ENCODE measurements at places on chromosomes 4 and X.

GRCh38 chr4:6107886-6108285 lies 89.7 kb upstream of the C4orf50 start:
- DNase-seq, result no peak

DNA sequence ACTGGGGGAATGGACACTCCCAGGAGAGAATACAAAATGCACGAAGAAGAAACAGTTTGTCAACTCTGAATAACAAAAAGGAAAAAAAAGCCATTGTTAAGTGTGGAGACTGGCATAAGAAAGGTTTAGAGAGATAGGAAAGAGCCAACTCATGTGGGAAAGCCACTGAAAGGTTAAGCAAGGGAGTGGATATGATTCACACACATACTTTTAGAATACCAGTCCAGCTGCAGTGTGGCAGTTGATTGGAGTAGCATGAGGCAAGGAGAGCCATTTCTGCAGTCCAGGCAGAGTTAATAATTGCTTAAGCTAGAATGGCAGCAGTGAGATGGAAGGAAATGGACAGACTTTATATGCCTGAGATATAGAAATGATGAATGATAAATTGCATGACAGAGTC lies 36.9 kb upstream of the ADAD1 start:
- peak; percentile 18 for DNase-seq

- no peak for DNase-seq
These were observed 516.0 kb downstream of the CCSER1 start for GRCh38 chr4:90643156-90643555.

- no peak for DNase-seq
These were observed 502.9 kb upstream of the GNPDA2 start for GRCh38 chr4:45229206-45229605.

- no peak for DNase-seq
These were observed 36.5 kb downstream of the TXLNG start for GRCh38 chrX:16822723-16823122.

DNA sequence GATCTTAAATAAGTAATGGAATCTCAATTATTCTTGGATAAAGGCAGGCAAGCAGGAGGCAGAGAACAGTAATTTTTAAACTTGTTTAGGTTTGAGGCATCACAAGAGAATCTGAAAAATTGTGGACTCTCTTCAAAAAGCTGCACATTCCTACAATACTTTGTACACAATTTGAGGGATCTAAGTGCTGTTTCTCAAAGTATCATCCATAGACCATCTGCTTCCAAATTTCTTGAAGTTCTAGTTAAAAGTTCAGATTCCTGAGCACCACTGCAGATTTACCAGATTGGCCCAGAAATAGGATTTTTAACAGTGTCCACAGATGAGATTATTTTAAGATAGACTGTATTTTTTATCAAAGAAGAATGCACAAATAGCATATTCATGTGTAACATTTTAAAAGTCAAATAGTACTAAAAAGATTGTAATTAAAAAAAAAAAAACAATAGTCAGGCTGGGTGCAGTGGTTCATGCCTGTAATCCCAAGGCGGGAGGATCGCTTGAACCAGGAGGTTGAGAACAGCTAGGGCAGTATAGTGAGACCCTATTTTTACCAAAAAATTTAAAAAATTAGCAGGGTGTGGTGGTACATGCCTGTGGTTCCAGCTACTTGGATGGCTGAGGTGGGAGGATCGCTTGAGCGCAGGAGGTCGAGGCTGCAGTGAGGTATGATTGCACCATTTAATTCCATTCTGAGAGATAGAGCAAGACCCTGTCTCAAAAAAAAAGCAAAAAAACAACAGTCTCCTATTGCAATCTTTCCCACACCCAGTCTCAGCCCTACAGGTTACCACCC lies 14.2 kb upstream of the FNIP2 start:
- DNase-seq, result peak; percentile 28

DNA sequence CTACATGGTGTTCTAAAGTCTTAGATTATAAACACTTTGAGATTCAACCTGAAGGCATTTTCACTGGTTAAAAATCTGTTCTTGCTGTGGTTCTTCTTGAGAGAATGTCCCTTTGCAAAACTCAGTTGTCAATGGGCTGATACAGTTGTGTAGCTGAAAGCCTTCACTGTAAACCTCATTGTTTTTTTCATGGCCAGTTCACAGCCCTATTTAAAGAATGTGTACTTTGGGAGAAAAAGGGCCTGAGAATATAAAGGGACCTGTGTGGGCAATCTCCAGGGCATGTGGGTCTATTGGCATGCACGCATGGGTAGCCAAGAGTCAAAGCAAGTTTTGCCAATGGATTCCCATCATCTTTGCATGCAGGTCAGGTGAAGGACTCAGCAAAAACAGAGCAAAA lies 7.8 kb upstream of the MAP7D3 start:
- DNase-seq, result no peak

- DNase-seq, result no peak
These were observed 22.4 kb downstream of the UGT2A3 start for GRCh38 chr4:68929076-68929737.

DNA sequence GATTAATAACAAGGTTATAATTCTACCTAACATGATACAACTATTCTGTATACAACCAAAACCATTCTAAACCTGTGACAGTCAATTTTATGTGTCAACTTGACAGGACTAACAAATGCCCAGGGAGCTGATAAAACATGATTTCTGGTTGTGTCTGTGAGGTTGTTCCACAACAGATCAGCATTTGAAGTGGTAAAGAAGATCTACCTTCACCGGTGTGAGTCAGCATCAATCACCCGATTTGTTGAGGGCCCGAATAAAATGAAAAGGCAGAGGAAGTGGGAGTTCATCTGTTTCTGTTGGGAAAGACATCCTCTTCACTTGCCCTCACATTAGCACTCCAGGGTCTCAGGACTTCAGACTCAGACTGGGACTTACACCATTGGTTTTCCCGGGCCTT lies 187.9 kb downstream of the MAB21L2 start:
- DNase-seq, result no peak

DNA sequence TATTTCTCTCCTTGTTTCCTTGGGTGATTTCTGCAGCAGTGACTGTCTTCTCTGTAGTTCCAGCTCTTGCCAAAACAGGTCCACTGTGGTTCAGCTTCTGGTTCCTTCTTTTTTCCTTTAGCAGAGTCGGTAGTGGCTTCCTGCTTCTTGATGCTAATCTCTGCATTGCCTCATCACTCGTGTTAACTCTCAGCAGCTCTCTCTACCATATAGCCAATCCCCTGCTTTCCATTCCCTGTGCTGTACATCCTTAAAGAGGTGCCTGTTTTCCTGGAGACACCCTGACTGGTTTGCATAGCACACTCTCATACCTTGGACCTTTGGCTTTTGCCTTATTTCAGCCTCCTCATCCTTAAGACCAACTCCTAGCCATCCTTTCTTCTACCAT lies 191.2 kb upstream of the LNX1 start:
- no peak for DNase-seq
